ENCODE measurements at places on chromosomes 5 and 9.
A peak's percentile ranks its signal among the peaks of the same experiment; 100 is the strongest.

DNA sequence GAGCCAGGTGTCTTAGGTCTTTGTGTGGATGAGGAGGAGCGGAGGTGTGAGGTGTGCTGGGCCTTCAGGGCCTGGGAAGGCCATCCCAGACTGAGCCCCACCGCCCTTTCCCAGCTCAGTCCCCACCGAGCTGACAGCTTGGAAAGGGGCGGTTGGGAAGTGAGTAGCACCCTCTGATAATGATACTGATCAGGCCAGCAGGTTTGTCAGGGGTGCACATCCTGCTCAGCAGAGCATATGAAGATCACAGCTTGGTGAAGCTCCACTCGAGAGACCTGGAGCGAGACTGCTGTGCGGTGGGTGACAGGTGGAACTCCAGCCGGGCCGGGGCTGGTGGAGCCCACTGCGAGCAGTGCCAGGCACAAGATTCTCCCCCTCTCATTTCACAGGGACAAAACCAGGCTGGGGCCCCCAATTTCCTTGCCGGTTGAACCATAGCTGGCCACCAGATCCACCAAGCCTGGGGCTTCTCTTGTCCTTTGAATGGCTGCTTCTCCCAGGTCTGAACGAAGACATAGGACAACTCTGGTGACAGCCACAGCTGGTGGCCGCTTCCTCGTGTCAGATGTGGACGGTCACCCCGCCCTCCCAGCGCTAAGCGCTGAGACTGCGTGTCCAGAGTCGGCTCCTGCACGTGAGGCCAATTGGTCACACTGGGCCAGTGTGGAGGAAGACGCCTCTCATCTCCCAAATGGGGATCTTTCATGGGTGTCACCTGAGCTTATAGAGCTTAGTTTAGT is 8.3 kb downstream of the QRFP start:
- H3K27me3 ChIP-seq = no peaks in the 10 kb centered on the region
- no peak for DNase-seq
- H3K36me3 ChIP-seq = peaks cover 49% of the 10 kb centered on the region
- no peak overlapping the region for H3K27ac ChIP-seq
- peaks cover 12% of the 10 kb centered on the region for H3K4me1 ChIP-seq

- no peak for DNase-seq
- no peak overlapping the region for H3K27ac ChIP-seq
- H3K4me1 ChIP-seq = peaks cover 2% of the 10 kb centered on the region
Measured at GRCh38 chr9:97892421-97892820, 29.9 kb downstream of the TRMO start.

- DNase-seq = no peak
- H3K27ac ChIP-seq = no peak overlapping the region
- no peaks in the 10 kb centered on the region for H3K4me1 ChIP-seq
Measured at GRCh38 chr5:149466457-149466972, 84.7 kb downstream of the CSNK1A1 start.

- H3K27ac ChIP-seq = no peak overlapping the region
- H3K4me1 ChIP-seq = peaks cover 12% of the 10 kb centered on the region
- no peaks in the 10 kb centered on the region for H3K27me3 ChIP-seq
Measured at GRCh38 chr9:120922404-120923195, 4.0 kb downstream of the TRAF1 start.

- H3K4me3 ChIP-seq = peak overlapping the region; percentile 94
- DNase-seq = no peak
- no peaks in the 10 kb centered on the region for H3K27me3 ChIP-seq
- H3K4me1 ChIP-seq = peaks cover 18% of the 10 kb centered on the region
Measured at GRCh38 chr5:38557308-38557710, 863 bp upstream of the LIFR start.

- H3K4me3 ChIP-seq = no peak overlapping the region
- H3K27ac ChIP-seq = no peak overlapping the region
- no peak for DNase-seq
- no peaks in the 10 kb centered on the region for H3K27me3 ChIP-seq
Measured at GRCh38 chr9:2276296-2276695, 261.1 kb downstream of the SMARCA2 start.

DNA sequence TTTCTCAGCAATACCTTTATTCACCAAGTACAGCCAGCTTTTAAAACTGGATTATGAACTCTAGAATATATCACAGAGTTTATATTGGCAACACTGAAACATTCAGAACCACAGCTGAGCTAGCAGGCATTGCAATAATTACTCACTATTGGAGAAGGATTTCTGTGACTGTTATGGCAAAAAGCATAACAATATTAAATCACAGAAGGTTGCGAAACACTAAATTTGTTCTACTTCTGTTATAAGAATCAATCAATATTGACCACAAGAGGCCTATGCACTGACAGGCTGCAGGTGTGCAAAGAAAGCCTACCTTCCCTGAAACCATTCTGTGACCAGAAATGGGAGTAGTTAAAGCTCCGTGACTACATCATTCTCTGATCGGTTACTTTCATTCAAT is 59.2 kb downstream of the AP3B1 start:
- H3K4me1 ChIP-seq = no peaks in the 10 kb centered on the region
- no peaks in the 10 kb centered on the region for H3K36me3 ChIP-seq
- no peaks in the 10 kb centered on the region for H3K27me3 ChIP-seq

- no peak for DNase-seq
- no peaks in the 10 kb centered on the region for H3K4me1 ChIP-seq
- no peaks in the 10 kb centered on the region for H3K36me3 ChIP-seq
- H3K27ac ChIP-seq = no peak overlapping the region
Measured at GRCh38 chr5:153099328-153099727, 391.1 kb upstream of the GRIA1 start.

- no peak overlapping the region for H3K27ac ChIP-seq
- DNase-seq = no peak
- no peaks in the 10 kb centered on the region for H3K4me1 ChIP-seq
- no peaks in the 10 kb centered on the region for H3K27me3 ChIP-seq
- H3K4me3 ChIP-seq = no peak overlapping the region
Measured at GRCh38 chr5:20032896-20033295, 44.9 kb upstream of the CDH18 start.
